ENCODE measurements at places on chromosomes 1 and 21.

- DNase-seq, result no peak
Observed at GRCh38 chr1:186454981-186455380, 5.9 kb downstream of the PDC start.

DNA sequence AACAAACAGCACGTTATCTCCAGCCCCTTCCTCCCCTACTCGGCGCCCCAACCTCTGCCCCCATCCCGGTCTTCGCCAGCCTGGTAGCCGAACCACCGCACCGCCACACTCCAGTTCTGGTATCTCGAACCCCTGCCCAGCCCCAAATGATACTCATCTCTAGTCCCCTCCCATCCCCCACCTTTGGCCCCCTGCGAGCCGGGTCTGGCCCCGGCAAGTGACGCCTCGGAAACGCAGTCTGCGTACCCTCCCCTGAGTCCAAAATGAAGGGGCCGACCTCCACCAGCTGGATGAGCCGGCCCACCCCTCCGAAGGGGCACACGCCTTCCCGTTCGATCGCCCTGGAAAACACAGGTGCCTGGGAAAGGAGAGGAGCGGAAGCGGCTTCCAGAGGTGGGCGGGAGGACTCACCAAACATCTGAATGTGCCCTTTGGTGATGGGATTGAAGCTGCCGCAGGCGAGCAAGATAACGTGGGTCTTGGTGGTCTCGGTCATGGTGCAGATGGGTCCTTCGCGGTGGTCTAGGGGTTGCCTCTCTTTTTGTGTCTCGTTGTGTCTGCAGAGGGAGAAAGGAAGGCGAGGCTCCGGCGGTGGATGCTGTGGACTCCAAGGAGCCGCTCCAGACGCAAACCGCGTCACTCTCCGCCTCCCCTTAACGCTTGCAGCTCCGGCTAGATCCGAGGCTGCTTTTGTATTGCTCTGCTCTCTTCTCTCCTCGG lies at the start of gene NMNAT2:
NMNAT2 (minus strand) TSS at position 609 of the 720 bp plus-strand sequence; CDS start at position 496, 113 bp downstream.
- no peak for DNase-seq

- no peak for DNase-seq
Observed at GRCh38 chr1:8373581-8374241, 55.8 kb downstream of the SLC45A1 start.

GRCh38 chr1:168148916-168149315 lies 12.2 kb upstream of the GPR161 start:
- DNase-seq, result no peak

- no peak for DNase-seq
Observed at GRCh38 chr21:46371204-46372013, 47.5 kb downstream of the PCNT start.

- no peak for DNase-seq
Observed at GRCh38 chr1:8905582-8906191, 27.2 kb upstream of the ENO1 start.

GRCh38 chr1:12153181-12153785 lies 13.5 kb upstream of the TNFRSF1B start:
- no peak for DNase-seq

GRCh38 chr1:103783944-103784377 lies 34.3 kb downstream of the AMY1C start:
- no peak for DNase-seq
